Thoracic aorta (tissue), 2 donors: ENCODE measurements at places on chromosomes 12 and 14.

DNA sequence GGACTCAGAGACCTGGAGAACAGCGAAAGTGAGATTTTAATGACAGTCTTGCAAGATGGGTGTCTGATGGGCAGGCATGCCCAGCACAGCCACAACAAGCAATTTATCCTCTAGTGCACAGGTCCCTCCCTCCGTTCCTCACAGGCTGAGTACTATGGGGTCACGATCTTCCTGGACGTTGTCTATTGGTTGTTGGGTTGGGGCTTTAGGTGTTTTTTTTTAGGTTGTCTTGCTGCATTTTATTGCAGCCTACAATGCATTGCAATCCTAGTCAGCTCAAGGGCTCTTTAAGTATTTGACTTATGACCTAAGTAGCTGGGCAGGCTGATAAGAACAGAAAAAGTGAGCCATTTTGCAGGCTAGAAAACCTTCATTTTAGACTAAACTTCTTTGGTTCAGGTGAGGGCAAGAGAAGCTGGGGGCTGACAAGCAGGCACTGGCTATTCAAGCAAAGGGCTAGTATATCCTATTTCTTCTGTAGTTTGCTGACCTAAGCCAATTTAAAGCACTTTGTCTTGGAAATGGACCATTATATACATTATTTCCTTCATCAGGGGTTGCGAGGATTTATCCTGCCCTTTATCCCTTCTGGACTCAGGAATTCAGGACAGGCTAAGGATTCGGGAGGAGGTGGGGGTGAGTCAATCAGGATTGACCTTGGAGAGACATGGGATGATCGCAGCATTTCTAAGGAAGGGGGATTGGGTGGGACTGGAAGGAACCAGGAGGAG, 6.0 kb downstream of the KRT7 start:
- no peak for DNase-seq

DNA sequence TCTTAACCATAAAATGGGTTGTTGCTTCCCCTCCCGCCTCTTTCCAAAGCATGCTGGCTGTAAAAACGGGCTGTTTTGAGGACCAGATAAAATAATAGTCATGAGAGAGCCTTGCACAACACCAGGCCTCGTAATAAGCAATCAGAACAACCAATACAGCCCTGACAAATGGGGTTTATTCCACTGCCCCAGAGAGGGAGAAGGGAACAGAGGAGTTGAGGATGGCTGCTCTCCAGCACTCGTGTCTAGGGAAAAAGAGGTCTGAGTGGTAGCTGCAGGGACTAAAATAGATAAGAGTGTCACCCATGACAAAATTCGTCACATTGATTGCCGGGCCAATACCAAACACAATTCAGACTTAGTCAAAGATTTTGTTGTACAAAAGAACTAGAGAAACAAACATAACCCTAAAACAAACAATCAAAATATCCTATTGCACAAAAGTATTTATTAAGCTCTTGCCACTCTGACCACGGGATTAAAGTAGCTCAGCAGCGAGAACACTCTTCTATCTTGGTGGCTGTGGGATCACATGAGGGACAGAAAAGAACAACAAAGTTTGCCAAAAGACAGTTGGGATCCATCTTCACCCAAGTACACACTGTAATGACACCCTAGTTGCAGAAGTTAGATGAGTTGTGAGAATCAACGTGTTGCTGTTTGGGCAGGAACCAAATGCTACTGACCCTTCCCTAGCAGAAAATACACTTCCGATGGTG, 188.0 kb downstream of the FOXN3 start:
- no peak for DNase-seq

DNA sequence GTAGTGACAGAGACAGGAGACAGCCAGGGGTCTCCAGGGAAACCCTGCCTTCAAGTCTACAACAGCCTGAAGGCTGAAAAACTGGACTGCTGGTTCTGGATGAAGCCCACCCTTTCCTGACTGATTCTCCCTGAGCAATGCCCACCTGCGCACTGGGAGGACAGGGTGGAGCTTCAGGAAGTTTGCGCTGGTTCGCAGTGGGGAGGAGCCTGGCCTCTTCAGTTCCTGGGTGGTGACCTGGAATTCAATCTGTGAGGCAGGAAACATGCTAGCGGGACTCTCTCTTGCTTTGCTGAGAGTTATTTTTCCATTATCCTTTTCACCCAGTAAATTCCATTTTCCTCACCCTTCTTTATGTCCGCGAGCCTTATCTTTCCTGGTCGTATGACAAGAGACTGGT, 600.8 kb downstream of the TRHDE start:
- no peak for DNase-seq

- no peak for DNase-seq
These were observed 27.9 kb downstream of the SYNE3 start for GRCh38 chr14:95488376-95489213.

GRCh38 chr12:43737646-43738045, 20.9 kb downstream of the PUS7L start:
- DNase-seq = no peak

GRCh38 chr12:65618588-65618987, 205.7 kb upstream of the HMGA2 start:
- DNase-seq = no peak

GRCh38 chr14:91371990-91372375, 45.6 kb downstream of the CCDC88C start:
- no peak for DNase-seq

DNA sequence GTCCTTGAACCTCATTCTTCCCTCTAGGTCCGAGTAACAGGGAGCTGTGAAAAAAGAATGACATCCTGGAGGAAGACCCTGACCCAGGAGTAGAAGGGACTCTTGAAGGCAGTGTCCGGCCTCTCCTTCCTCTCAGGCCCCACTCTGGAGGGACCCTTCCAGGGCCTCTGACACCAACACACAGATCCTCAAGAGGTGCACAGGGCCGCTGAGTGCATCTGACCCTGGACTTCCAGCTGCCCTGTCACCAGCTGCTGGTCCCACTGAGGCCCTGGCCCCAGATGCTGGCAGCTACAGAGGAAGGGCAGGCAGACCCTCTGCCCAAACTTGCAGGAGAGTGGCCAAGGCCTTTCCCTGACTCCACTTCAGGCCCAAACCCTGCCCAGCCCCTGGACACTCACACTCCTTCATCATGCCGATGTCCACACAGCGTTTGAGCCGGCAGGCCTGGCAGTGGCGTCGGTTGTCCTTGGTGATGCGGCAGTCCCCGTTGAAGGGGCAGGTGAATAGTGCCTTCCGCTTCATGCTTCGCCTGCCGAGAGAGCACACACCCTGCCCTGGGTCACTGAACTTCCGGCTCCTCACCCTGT, 40.1 kb downstream of the VDR start:
- no peak for DNase-seq

GRCh38 chr12:21940549-21941505, at the start of gene ABCC9:
Gene ABCC9 (minus strand): TSS chr12:21941426. CDS start chr12:21936674, 4,752 bp downstream.
- no peak for DNase-seq

DNA sequence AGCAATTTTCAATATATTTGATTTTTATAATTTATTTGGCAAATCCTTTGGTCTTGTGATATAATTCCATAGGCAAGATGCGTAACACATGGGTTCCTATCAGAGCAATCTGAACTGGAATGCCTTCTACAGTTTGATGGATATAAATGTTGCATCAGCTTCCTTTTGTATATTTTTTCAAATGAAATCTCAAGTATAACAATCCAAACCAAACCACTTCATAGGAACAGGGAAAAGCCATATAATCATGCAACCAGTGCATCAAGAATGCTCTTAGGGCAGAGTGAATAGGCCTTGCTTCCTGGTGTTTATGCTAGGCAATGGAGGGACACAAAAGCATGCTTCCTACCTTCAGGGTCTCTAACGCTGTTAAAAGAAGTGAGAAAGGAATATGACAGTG, 34.5 kb downstream of the EFCAB11 start:
- DNase-seq = no peak

DNA sequence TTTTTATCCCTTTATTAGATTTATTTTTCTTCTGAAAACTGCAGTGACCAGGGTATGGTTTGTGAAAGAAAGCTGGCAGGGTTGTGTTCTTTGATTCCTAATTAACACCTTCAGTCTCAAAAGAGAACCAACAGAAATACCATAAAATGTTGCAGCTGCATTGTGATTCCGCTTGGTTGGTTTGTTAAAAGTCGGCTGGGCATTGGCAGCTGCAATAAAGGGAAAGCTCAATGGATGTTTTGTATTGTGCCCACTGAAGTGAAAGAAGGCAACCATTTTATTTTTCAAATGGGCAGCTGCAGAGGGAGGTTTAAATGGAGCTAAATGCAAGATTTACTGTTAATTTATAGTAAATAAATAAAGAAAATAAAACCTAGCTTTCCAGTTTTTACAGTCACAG, 16.7 kb downstream of the LGR5 start:
- no peak for DNase-seq

DNA sequence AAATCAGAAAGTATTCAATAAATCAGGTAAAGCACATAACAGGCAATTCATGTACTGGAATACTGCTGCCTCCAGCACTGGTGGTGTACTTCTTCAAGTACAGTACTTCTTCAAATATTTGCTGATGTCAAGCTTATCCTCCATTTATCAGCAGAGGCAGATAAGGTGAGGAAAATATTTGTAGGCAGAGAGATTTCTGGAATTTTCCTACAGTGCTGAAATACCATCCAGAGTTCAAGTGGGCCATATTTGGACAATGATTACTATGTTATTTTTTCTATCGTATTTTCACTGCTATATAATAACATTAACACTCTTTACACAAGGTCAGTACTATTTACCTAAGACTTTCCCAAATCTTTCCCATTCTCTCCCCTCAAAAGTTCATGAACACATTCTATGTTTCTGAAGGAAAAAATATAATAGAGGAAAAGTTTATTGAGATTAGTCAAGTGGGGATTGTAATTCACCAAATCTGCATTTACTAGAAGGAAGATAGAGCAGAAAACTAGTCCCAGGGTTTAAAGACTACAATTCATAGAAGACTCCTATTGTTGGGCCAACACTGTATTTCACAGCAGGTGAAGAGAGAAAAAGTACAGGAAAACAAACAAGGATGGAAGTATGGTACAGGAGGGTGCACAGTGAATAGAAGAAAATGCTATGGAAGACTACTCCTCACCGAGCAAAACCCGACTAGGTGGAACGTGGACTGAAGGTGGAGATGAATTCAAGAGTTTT, 141.1 kb downstream of the PAWR start:
- no peak for DNase-seq

- DNase-seq = no peak
These were observed 222.9 kb upstream of the MYL2 start for GRCh38 chr12:111143271-111143670.

DNA sequence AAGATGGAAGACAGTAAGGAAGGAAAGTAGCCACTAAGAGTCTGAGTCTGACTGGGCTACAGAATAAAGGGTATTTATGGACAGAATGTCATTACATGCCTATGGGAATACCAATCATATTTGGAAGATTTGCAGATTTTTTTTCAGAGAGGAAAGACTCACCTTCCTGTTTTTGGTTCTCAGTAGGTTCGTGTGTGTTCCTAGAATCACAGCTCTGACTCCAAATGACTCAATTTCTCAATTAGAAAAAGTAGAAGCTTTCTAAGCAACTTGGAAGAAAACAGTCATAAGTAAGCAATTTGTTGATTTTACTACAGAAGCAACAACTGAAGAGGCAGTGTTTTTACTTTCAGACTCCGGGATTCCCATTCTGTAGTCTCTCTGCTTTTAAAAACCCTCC, 15.4 kb upstream of the PAPLN start:
- no peak for DNase-seq

GRCh38 chr12:103887738-103888137, 42.5 kb upstream of the HSP90B1 start:
- DNase-seq = no peak

DNA sequence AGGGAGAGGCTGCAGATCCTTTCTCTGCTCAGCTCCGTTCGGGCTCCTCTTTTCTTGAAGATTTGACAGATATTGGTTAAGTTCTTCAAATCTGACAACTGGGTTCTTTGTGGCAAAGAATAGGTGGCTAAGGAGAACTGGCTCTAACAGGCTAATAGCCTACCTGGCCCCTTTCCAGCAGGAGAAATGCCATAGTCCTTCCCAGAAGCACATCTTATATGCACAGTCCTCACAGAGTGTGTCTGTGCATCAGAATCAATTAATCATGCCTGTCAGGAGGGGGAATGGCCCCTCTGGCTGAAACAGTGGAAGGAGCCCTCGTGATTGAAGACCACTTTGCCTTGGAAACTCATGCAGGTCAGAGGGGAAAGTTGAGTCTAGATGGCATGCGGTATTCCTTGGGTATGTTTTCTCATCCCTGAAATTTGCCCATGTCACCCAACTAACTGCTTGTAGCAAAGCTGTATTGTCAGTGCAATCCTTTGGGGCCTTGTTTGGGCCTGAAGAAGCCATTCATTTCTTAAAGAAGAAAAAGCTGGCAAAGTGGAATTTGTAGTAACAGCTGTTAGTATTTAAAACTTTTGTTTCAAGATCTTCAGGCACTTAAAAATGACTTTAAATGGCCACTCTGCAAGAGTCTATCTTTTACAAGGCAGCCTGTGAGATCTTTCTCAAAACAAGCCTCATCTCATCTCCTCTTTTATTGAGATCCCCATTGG, 251.5 kb downstream of the ZFP36L1 start:
- DNase-seq = no peak

- no peak for DNase-seq
These were observed 221.8 kb upstream of the ARHGAP5 start for GRCh38 chr14:31855262-31855661.

GRCh38 chr14:100328495-100329163, 5.5 kb downstream of the SLC25A47 start:
- DNase-seq = no peak

GRCh38 chr14:92657457-92658142, 90.8 kb downstream of the LGMN start:
- no peak for DNase-seq

GRCh38 chr14:32217301-32217700, 14.2 kb upstream of the RNU6-8 start:
- no peak for DNase-seq

DNA sequence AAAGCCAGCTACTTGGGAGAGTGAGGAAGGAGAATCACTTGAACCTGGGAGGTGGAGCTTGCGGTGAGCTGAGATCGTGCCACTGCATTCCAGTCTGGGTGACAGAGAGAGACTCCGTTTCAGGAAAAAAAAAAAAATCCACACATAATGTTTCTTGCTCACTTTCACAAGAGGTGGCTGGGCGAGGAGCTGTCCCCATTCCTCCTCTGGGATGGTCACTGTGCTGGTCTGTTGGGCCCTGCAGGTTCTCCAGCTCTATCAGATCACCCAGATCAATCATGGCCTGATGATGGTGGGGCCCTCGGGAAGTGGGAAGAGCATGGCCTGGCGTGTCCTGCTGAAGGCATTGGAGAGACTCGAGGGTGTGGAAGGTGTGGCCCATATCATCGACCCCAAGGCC, 47.3 kb downstream of the DYNC1H1 start:
- no peak for DNase-seq

GRCh38 chr12:41981758-41982157, 162.9 kb downstream of the GXYLT1 start:
- no peak for DNase-seq

GRCh38 chr14:32021341-32021740, 55.8 kb upstream of the ARHGAP5 start:
- no peak for DNase-seq

GRCh38 chr14:79605849-79606248, 605.5 kb downstream of the DIO2 start:
- no peak for DNase-seq

GRCh38 chr14:63752449-63753169, 24.7 kb upstream of the SGPP1 start:
- no peak for DNase-seq

GRCh38 chr14:54360667-54361066, 36.1 kb upstream of the CDKN3 start:
- no peak for DNase-seq
